Pulmonary artery endothelial cell (primary cell): ENCODE measurements at places on chromosomes 2 and 18.

DNA sequence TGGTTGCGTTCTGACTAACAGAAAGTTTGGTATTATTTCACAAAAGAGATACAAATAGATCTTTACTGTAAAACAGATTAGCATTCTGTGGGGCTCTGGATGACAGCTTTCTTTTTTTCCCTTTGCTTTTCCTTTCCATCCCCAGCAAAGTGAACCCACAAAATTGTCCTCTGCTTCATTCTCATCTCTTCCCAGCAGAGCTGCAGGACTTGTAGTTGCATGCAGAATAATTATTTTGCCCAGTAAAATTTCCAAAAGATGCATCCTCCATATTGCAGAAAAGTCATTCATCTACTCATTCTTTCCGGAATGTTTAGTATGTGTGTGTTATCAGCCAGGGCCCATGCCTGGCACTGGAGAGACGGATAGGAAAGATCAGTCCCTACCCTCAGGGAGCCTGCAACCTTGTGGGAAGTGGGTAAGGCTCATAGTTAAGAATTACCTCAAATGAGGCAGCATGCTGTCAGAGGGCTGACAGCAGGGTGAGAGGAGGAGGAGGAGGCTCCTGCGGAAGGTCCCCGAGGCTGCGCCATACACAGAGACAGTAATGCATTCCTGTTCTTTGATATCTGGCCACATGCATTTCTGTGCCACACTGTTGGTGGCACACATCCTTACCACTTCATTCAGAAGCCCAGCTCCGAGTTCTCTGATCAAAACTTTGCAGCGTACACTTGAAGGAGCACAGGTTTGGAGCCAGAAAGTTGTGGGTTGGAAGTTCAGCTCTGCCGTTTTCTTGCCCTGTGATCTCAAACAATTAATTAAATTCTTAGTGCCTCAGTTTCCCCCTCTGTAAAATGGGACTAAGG is 225.4 kb downstream of the MYCN start:
- DNase-seq, result no peak

DNA sequence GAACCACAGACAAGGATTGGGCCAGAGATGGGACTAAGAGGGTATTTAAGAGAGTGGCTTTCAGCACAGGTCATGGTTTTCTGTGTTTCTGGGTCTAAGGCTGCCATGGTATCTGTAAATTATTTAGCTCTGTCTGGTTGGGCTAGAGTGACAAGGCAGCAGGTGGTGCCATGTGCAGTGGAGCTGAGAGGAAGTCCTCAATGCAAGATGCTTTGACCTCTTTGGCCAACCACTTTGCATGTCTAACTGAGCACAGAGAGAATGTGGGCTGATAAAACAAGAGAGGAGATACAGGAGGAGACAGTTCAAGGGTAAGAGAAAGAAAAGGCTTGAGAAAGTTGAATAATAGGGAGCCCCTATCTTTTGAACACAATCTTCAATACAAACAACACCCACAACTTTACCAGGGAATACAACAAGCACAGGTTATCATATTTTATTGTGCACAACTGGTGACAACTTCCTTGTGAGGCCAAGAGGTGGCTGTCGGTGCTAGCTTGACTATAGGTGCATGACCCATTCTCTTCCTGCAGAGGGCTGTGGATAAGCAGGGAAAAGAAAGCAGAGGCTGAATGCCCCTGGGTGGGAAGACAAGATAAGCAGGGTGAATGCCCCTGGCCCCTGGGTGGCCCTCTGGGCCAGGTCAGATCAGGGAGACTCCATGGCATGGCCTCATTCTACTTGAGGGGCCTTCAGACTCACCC is 12.3 kb downstream of the FLACC1 start:
- no peak for DNase-seq

DNA sequence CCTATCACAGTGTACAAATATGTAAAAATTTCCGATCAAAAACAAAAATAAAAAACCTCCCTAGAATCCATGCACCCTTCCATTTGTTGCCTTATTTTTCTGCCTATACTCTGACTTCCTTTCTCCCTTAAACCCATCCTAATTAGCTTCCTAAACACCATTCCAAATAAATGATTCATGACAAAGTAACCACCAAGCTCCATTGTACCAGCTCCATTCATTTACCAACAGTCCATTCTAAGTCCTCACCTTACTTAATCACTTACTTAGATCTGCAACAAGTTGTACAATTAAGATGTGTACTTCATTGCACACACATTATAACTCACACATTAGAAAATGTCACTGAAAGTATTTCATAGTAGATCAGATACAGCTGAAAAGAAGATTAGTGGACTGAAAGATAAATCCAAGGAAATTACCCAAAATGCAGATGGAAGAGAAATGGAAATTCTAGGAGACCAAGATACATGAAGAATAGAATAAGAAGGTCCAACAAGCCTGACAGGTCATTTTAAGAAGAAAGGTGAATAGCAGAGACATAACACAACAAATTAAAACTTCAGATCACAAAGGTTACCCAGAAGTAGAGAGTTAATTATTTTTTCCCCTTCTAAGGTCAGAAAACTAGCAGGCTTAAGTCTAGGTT is 154.6 kb downstream of the DYM start:
- no peak for DNase-seq

GRCh38 chr2:12116228-12116750 is 369.9 kb downstream of the LPIN1 start:
- no peak for DNase-seq

DNA sequence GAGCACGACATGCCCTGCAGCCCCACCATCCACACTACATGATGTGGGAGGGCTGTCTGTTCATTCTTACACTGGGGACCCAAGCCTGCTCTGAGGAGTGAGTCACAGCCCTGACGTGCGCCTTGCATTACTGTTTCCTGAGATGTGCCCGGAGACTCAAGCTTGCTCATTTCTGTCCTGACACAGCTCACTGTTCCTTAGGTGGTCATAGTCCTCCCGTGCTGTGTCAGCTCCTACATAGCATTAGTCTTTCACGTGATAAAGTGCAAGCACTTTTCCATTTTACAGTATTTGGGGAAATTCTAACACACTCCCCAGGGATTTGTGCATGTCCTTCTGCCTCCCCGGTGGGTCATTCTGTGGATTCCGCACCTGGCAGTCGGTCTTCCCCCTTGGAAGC is 46.2 kb upstream of the TRIM43B start:
- DNase-seq, result no peak

GRCh38 chr2:179569831-179570233 is 291.6 kb downstream of the ZNF385B start:
- DNase-seq, result no peak

DNA sequence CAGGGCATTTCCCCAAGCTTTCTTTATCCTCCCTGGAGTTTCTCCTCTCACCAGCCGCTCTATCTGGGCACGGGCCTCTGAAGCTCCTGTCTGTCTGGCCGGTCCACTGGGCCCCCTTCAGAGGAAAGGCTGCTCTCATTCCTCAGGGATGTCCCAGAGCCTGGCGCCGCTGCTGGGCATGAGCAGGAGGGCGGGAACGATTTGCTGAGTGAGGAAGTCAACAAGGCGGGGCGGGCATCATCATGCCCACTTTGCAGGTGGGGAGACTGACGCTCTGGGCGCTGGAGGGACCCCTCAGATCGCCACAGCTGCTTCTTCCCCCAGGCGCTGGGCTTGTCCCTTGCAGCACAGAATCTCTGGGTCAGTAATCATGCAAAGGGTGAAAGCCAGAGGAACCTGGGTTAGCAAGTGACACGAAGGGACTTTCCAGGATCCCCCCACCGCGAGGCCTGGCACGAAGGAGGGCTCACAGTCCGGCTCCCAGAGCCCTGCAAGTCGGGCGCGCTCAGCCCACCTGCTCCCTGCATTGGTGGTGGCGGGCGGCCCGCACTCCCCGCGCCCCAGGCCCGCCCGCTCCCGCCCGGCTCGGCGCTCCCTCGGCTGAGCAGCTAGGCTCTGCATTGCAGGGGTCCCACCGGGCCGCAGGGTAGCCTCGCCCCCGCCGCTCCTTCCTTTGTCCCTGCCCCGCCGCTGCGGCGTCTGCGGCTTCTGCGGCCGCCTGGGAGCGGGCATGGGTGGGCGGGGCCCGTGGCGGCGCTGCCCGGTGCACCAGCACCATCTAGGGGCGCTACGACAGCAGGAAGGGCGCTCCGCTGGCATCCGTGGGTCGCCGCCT is 157.8 kb downstream of the CYRIA start:
- no peak for DNase-seq
